Endothelial cell of umbilical vein (primary cell): ENCODE measurements at places on chromosomes 13 and 19. TPM values are rescaled to one million over a fixed set of nuclear protein-coding genes. Genes with fewer than 3 reads are reported as not detected.
A peak's percentile ranks its signal among the peaks of the same experiment; 100 is the strongest.

DNA sequence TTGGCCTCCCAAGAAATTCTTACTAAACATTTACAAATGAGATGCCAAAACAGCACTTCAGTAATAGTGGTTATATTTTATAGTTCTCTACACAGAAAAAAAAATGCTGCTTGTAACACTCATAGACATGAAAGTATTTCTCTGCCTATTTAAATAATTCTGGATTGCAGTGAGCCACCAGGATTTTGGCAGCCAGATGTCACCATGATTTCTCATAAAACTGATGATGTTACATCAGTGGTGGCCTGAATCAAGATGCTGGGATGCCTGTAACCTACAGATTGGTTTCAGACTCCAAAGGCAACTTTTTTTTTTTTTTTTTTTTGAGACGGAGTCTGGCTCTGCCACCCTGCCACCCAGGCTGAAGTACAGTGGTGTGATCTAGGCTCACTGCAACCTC lies 2.7 kb upstream of the CAPS start:
- no peak overlapping the region for H3K27ac ChIP-seq
- H3K36me3 ChIP-seq: no peaks in the 10 kb centered on the region
- no peaks in the 10 kb centered on the region for H3K27me3 ChIP-seq

GRCh38 chr19:18576383-18576782 lies 4.7 kb downstream of the UBA52 start:
- H3K27ac ChIP-seq: no peak overlapping the region
- H3K4me1 ChIP-seq: peaks cover 13% of the 10 kb centered on the region
- H3K27me3 ChIP-seq: no peaks in the 10 kb centered on the region
- peaks cover 19% of the 10 kb centered on the region for H3K36me3 ChIP-seq

GRCh38 chr13:22562116-22562515 lies 618.7 kb upstream of the SGCG start:
- H3K27me3 ChIP-seq: no peaks in the 10 kb centered on the region
- H3K36me3 ChIP-seq: no peaks in the 10 kb centered on the region
- H3K4me3 ChIP-seq: no peak overlapping the region
- no peak overlapping the region for H3K27ac ChIP-seq
- no peaks in the 10 kb centered on the region for H3K4me1 ChIP-seq

DNA sequence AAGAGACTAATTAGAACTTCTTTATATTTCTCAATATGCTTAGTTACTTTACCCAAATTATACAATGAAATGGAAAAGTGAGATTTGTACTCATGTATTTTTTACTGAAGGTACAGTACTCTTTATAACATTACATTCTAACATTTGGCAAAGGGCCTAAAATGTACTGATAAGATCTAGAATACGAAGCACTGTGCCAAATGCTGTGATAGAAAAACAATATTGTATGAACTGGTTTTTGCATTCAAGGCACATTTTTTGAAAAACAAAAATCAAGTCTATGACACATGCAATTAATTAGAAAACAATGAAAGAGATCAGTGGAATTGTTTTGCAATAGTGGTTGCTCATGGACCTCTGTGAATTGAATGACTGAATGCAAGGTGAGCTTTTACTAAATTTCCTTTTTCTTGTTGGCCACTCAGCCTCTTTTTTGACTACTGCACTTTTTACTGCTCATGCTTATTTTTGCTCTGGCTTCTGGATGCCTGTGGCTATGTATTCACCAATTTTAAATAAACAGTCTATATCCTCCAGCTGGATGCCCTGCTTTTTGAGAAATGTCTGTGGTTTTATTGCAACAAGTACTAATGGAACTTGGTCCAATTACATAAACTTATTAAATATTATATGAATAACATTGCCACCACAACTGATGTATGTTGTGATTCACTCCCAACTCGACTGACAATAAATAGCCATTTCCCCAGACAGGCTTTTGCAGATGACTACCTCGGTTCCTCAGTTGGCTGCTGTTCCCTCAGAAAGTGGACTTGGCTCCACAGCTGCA lies 41.4 kb upstream of the OBI1 start:
- peaks cover 19% of the 10 kb centered on the region for H3K4me1 ChIP-seq
- no peaks in the 10 kb centered on the region for H3K27me3 ChIP-seq
- H3K4me3 ChIP-seq: no peak overlapping the region
- no peaks in the 10 kb centered on the region for H3K36me3 ChIP-seq

DNA sequence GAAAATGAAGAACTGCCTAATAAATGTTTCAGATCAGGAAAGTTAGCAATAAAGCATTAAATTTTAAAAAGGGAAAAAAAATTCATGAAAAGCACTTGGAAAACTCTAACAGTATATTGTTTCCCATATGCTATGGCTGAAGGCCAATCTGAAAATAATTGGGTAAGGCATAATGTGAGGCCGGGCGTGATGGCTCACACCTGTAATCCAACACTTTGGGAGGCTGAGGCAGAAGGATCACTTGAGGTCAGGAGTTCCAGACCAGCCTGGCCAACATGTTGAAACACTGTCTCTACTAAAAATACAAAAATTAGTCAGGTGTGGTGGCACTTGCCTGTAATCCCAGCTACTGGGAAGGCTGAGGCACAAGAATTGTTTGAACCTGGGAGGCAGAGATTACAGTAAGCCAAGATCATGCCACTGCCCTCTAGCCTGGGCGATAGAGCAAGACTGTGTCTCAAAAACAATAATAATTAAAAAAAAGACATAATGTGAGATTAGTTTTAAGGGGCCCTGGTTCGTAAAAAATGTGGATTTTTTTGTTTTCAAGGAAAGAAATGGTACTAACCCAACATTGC lies 15.2 kb downstream of the INTS6 start:
- H3K4me1 ChIP-seq: no peaks in the 10 kb centered on the region
- no peak for DNase-seq
- H3K4me3 ChIP-seq: no peak overlapping the region
- H3K27me3 ChIP-seq: no peaks in the 10 kb centered on the region

GRCh38 chr19:57317503-57317902 lies 2.8 kb upstream of the ZNF543 start:
- H3K4me3 ChIP-seq: no peak overlapping the region
- peaks cover 6% of the 10 kb centered on the region for H3K4me1 ChIP-seq
- H3K27me3 ChIP-seq: peaks cover 16% of the 10 kb centered on the region
- no peak for DNase-seq
- no peak overlapping the region for H3K27ac ChIP-seq

GRCh38 chr19:16096280-16096855 lies 15.3 kb upstream of the RAB8A start:
- H3K36me3 ChIP-seq: peaks cover 48% of the 10 kb centered on the region
- peak; percentile 45 for DNase-seq
- H3K27me3 ChIP-seq: no peaks in the 10 kb centered on the region
- no peak overlapping the region for H3K4me3 ChIP-seq

GRCh38 chr19:16377521-16377920 lies 52.9 kb downstream of the KLF2 start:
- H3K36me3 ChIP-seq: peaks cover 7% of the 10 kb centered on the region
- no peak overlapping the region for H3K27ac ChIP-seq
- no peak for DNase-seq
- no peak overlapping the region for H3K4me3 ChIP-seq
- no peaks in the 10 kb centered on the region for H3K27me3 ChIP-seq
- peaks cover 13% of the 10 kb centered on the region for H3K4me1 ChIP-seq

- H3K27me3 ChIP-seq: peaks cover 5% of the 10 kb centered on the region
- no peaks in the 10 kb centered on the region for H3K4me1 ChIP-seq
- H3K36me3 ChIP-seq: no peaks in the 10 kb centered on the region
- H3K4me3 ChIP-seq: no peak overlapping the region
- no peak overlapping the region for H3K27ac ChIP-seq
These were observed 62.8 kb downstream of the RGCC start for GRCh38 chr13:41520016-41520659.

GRCh38 chr13:23086968-23087623 lies 93.7 kb upstream of the SGCG start:
- no peaks in the 10 kb centered on the region for H3K36me3 ChIP-seq
- H3K27ac ChIP-seq: no peak overlapping the region
- H3K4me3 ChIP-seq: no peak overlapping the region
- DNase-seq: no peak
- no peaks in the 10 kb centered on the region for H3K27me3 ChIP-seq

DNA sequence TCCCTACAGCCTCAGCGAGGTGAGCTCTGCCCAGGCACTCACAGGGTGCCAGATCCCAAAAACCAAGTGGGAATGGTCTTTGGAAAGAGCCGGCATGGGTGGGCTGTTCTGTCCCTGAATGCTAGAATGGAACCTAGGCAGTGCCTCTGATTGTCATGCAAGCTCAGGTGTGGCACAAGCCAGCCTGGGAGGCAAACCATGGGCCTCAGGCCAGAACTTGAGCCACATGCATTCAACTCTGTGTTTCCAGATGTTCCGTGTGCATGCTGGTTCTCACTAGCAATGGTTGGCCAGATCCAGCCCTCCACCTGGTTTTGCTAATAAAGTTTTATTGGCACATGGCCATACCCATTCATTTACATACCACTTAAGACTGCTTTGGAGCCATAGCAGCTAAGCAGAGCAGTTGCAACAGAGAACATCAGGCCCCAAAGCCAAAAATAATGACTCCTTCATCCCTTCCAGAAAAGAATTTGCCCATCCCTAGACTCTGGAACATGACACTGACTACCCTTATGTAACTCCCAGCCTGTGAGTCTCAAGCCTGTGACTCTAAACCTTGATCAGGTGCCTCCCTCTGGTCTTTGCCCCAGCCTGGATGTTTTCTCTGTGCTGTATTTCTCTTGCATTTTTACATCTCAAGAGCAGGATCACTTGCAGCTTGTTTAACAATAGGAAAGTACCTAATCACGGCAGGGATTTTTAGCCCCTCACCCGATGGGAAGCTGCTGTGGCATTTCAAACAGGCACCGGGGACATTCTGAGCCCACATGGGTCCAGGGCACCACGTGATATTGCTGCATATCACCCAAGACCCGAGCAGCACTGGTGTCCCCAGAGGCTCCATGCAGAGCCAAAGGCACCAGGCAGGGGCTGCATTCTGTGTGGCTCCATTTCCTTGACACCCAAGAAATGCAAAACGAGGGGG lies 55.4 kb upstream of the USE1 start:
- no peaks in the 10 kb centered on the region for H3K27me3 ChIP-seq
- no peak overlapping the region for H3K27ac ChIP-seq
- H3K4me1 ChIP-seq: no peaks in the 10 kb centered on the region
- DNase-seq: no peak
- no peak overlapping the region for H3K4me3 ChIP-seq
- H3K36me3 ChIP-seq: peaks cover 35% of the 10 kb centered on the region

GRCh38 chr13:80444240-80445015 lies 103.5 kb upstream of the SPRY2 start:
- no peak for DNase-seq
- no peak overlapping the region for H3K27ac ChIP-seq
- H3K27me3 ChIP-seq: no peaks in the 10 kb centered on the region
- H3K4me3 ChIP-seq: no peak overlapping the region
- H3K36me3 ChIP-seq: no peaks in the 10 kb centered on the region
- no peaks in the 10 kb centered on the region for H3K4me1 ChIP-seq

GRCh38 chr13:46894568-46894967 lies 2.3 kb downstream of the HTR2A start:
- H3K27ac ChIP-seq: no peak overlapping the region
- no peaks in the 10 kb centered on the region for H3K4me1 ChIP-seq
- peaks cover 4% of the 10 kb centered on the region for H3K27me3 ChIP-seq
- no peaks in the 10 kb centered on the region for H3K36me3 ChIP-seq
- H3K4me3 ChIP-seq: no peak overlapping the region

- no peaks in the 10 kb centered on the region for H3K27me3 ChIP-seq
- no peak for DNase-seq
- no peaks in the 10 kb centered on the region for H3K4me1 ChIP-seq
- no peaks in the 10 kb centered on the region for H3K36me3 ChIP-seq
- H3K27ac ChIP-seq: no peak overlapping the region
- no peak overlapping the region for H3K4me3 ChIP-seq
These were observed 7.8 kb downstream of the SMARCA4 start for GRCh38 chr19:10968527-10969135.

GRCh38 chr19:4140237-4140711 lies 13.2 kb upstream of the CREB3L3 start:
- peak; percentile 51 for DNase-seq
- H3K27me3 ChIP-seq: no peaks in the 10 kb centered on the region
- no peak overlapping the region for H3K4me3 ChIP-seq

- H3K27me3 ChIP-seq: no peaks in the 10 kb centered on the region
- no peak overlapping the region for H3K4me3 ChIP-seq
- no peaks in the 10 kb centered on the region for H3K36me3 ChIP-seq
- DNase-seq: peak; percentile 10
These were observed 28.5 kb downstream of the EXOC3L2 start for GRCh38 chr19:45216667-45217066.

Gene ATXN8OS
- polyA plus RNA-seq: not detected in 2 replicates

Gene PCDH17
- polyA plus RNA-seq: 2.1 TPM in 2 replicates

Gene WBP4
- polyA plus RNA-seq: 2.5 and 4.3 TPM in 2 replicates

Gene CTXN1
- polyA plus RNA-seq: 16.0 and 25.6 TPM in 2 replicates

Gene LATS2
- polyA plus RNA-seq: 25.4 and 33.5 TPM in 2 replicates

Gene PCDH8
- polyA plus RNA-seq: not detected in 2 replicates

Gene CRB3
- polyA plus RNA-seq: not detected in 2 replicates

Gene CEACAM3
- not detected in 2 replicates for polyA plus RNA-seq

Gene GGN
- 0.39 and 0.73 TPM in 2 replicates for polyA plus RNA-seq

Gene ANGPTL8
- not detected in 2 replicates for polyA plus RNA-seq

Gene BLOC1S3
- 13.6 and 13.8 TPM in 2 replicates for polyA plus RNA-seq

Gene OR10H5
- not detected in 2 replicates for polyA plus RNA-seq
